ENCODE measurements at places on chromosomes 12 and 14. TPM values are rescaled to one million over a fixed set of nuclear protein-coding genes. Genes with fewer than 3 reads are reported as not detected.
A peak's percentile ranks its signal among the peaks of the same experiment; 100 is the strongest.

GRCh38 chr14:51006781-51007211 lies 62.5 kb upstream of the PYGL start:
- DNase-seq = no peak
- H3K4me3 ChIP-seq = no peak overlapping the region
- H3K36me3 ChIP-seq = no peaks in the 10 kb centered on the region

- no peaks in the 10 kb centered on the region for H3K36me3 ChIP-seq
- H3K27ac ChIP-seq = no peak overlapping the region
- H3K4me3 ChIP-seq = no peak overlapping the region
- DNase-seq = no peak
- H3K27me3 ChIP-seq = no peaks in the 10 kb centered on the region
These were observed 16.9 kb downstream of the BATF start for GRCh38 chr14:75539162-75539560.

BTBD6 gene
- 61.2 TPM for total RNA-seq

- H3K27me3 ChIP-seq = no peaks in the 10 kb centered on the region
- H3K36me3 ChIP-seq = no peaks in the 10 kb centered on the region
- H3K4me1 ChIP-seq = no peaks in the 10 kb centered on the region
- H3K4me3 ChIP-seq = no peak overlapping the region
These were observed 30.3 kb downstream of the PIGH start for GRCh38 chr14:67569651-67570290.

IL22 gene
- total RNA-seq = not detected

INSM2 gene
- total RNA-seq = not detected

KERA gene
- total RNA-seq = not detected

RAD9B gene
- 0.78 TPM for total RNA-seq

DNA sequence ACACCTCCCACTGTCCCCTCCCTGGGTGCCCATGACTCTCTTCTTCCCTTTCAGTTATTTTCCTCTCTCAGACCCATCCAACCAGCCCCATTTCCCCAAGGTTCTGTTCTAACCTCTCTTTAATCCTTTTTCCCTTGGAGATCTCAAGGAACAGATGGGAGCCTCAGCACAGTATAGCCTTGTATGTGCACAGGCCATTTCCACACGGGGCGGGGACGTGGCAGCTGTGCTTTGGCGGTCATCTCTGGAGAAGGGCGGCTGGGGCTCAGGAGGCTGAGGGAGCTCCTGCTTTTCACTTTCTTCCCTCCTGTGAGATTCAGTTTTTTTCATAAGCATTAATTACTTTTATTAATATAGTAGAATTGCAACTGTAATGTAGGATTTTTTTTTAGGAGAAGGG lies 212.2 kb downstream of the ZFP36L1 start:
- H3K36me3 ChIP-seq = no peaks in the 10 kb centered on the region
- DNase-seq = no peak
- no peak overlapping the region for H3K27ac ChIP-seq

DNA sequence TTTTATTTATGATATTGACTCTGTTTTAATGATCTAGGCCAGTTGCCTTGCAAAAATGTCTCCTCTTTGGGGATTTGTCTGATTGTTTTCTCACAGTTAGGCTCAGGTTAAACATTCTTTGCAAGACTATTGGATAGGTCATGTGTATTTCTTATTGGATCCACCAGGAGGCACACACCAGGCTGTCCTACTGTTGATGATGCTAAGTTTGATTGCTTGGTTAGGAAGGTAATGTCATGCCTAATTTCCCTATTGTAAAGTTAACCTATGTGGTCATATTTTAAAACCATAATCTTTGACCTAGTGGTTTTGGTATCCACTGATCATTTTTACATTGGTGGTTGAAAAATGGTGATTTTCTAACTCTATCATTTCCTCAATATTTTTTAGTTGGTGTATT lies 137.1 kb downstream of the BRMS1L start:
- H3K4me1 ChIP-seq = no peaks in the 10 kb centered on the region
- H3K27me3 ChIP-seq = no peaks in the 10 kb centered on the region
- no peak overlapping the region for H3K4me3 ChIP-seq

SOAT2 gene
- total RNA-seq = 0.30 TPM

AQP6 gene
- 0.63 TPM for total RNA-seq

ITGB7 gene
- total RNA-seq = 7.1 TPM

DNA sequence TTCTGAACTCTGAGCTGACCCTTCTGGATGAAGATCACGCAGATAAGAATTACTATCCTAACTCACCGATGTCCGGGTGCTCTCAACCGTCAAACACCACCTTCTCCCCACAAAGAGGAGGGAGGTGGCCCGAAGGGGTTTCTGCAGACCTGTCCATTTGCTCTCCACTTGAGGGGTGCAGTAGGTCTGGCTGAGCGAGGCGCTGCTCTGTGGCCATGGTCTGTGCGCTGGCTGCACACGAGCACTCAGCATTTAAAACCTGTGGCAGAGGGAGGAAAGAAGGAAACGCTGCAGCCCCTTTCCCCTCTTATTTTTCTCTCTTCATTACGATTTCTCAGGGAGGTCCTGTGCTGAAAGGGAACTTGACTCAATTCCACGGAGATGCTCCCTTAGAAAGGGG lies 1.5 kb upstream of the HOXC13 start:
- no peak overlapping the region for H3K27ac ChIP-seq
- peaks cover 5% of the 10 kb centered on the region for H3K4me1 ChIP-seq
- peaks cover 11% of the 10 kb centered on the region for H3K27me3 ChIP-seq
- no peak for DNase-seq
- H3K36me3 ChIP-seq = no peaks in the 10 kb centered on the region

SLC39A5 gene
- total RNA-seq = not detected

HSPB8 gene
- 23.9 TPM for total RNA-seq

- peak overlapping the region; percentile 76 for H3K27ac ChIP-seq
- no peaks in the 10 kb centered on the region for H3K36me3 ChIP-seq
- peaks cover 73% of the 10 kb centered on the region for H3K4me1 ChIP-seq
- H3K27me3 ChIP-seq = no peaks in the 10 kb centered on the region
- no peak for DNase-seq
These were observed 58.7 kb downstream of the ITPK1 start for GRCh38 chr14:93056840-93057585.

GRCh38 chr12:113214895-113215400 lies 6.3 kb upstream of the TPCN1 start:
- H3K27me3 ChIP-seq = no peaks in the 10 kb centered on the region
- no peak overlapping the region for H3K4me3 ChIP-seq
- H3K27ac ChIP-seq = peak overlapping the region; percentile 64
- peak; percentile 86 for DNase-seq

GRCh38 chr12:64560396-64561301 lies 49.6 kb upstream of the RASSF3 start:
- no peaks in the 10 kb centered on the region for H3K27me3 ChIP-seq
- DNase-seq = no peak

DNAH10 gene
- total RNA-seq = not detected

EIF4B gene
- 297 TPM for total RNA-seq

GRCh38 chr14:49677643-49678042 lies 10.4 kb downstream of the POLE2 start:
- H3K27me3 ChIP-seq = no peaks in the 10 kb centered on the region
- no peak overlapping the region for H3K27ac ChIP-seq
- H3K36me3 ChIP-seq = no peaks in the 10 kb centered on the region
- no peak overlapping the region for H3K4me3 ChIP-seq

- no peak overlapping the region for H3K27ac ChIP-seq
- no peaks in the 10 kb centered on the region for H3K27me3 ChIP-seq
- DNase-seq = no peak
- no peaks in the 10 kb centered on the region for H3K4me1 ChIP-seq
- H3K4me3 ChIP-seq = no peak overlapping the region
These were observed 440.7 kb downstream of the CCER1 start for GRCh38 chr12:90514325-90514724.

DNA sequence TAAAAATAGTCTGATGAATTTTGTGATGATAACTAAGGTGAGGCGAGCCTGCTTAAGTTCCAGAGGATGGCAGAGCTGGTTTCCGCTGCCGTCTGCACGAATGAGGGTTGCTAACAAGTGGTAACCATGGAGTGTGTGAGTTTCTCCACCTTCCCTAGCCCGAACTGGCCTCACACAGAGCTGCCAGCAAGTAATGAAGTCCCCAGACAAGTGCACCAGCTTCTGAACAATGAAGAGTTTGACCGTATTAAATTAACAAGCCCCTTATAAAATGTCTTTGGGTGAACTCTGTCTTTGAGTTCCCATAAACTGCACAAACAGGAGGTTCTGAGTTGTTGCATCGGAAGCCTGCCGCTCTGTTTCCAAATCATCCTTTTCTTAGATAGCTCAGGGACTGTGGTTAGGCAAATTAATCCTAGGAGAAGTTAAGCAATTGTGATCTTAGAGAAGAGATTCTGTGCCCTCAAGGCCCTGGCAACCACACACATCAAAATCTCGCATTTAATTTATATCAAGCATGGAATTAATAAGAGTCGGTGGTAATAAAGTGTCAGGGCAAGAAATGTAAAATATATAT lies 274.1 kb upstream of the DAAM1 start:
- no peaks in the 10 kb centered on the region for H3K4me1 ChIP-seq
- no peak overlapping the region for H3K4me3 ChIP-seq
- DNase-seq = no peak
- no peaks in the 10 kb centered on the region for H3K36me3 ChIP-seq
- H3K27me3 ChIP-seq = no peaks in the 10 kb centered on the region
- H3K27ac ChIP-seq = no peak overlapping the region

DNA sequence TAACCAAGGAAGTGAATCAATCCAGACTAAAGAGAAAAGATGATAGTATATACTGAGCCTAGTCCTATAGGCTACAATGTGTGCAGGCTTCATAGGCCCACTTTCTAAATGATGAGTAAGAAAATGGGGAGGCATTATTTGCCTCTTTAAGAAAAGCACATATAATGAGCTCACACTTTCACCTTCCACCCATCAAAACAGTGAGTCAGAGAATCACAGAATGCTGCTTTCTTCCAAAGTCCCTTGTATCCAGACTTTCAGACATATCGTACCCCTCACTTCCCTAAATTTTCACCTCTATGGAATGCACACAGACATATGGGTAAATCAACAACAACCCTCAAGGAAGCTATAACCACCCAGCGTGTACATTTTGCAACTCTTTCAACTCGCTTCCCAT lies 286.4 kb upstream of the PRKD1 start:
- no peaks in the 10 kb centered on the region for H3K36me3 ChIP-seq
- no peaks in the 10 kb centered on the region for H3K4me1 ChIP-seq
- no peak for DNase-seq
- no peaks in the 10 kb centered on the region for H3K27me3 ChIP-seq
- H3K4me3 ChIP-seq = no peak overlapping the region
- no peak overlapping the region for H3K27ac ChIP-seq

DNA sequence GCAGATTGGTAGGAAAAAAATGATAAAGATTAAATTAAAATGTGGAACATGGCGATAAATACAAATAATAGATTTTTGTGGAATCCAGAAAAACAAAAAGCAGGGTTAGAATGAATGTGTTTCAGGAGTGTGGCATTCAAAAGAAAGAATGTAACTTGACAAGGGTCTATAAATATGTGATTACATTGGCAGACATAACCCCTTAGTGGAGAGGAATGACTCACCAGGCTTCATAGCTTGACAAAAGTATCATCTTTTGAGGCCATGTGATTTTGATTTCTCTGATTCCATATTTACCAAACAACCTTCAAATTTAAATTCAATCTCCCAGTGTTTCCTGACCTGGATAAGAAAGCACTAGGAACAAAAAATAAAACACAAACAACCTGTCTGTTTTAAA lies 24.4 kb upstream of the MGST1 start:
- no peak for DNase-seq
- H3K36me3 ChIP-seq = no peaks in the 10 kb centered on the region
- no peak overlapping the region for H3K27ac ChIP-seq
- H3K4me3 ChIP-seq = no peak overlapping the region
- H3K27me3 ChIP-seq = no peaks in the 10 kb centered on the region

SERPINA12 gene
- total RNA-seq = not detected

DNA sequence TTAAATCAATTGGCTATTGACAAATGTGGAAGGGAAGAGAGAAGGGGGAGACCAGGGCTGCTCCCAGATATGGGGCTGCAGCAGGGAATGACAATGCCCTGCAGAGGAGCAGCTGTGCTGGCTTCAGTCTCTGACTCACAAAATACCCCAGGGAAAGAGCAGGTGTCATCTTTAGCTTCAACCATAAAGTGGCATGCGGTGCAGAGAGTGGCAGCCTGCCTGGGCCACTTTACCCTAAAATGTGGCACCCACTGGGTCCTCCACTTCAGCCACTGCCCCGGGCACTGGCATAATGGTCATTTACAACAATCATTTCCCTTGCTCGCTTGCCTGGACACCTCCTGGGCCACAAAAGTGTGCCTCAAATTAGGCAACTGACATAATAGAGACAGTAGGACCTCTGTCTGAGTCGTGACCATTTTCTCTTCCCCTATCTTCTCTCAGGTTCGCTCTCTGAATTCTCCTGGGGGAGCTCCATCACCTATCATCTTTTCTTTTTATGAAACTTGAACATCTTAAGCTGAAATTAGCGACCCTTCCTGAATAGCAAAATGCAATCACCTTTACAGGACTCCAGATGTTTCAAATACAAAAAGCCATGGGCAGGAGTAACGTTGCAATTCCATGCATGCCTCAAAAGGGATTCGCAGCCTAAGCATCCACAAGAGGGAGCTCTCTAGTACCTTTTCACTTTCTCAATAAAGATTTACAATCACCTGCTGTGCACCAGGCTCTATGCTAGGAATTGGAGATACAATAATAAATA lies 179.9 kb upstream of the ATF7IP start:
- H3K36me3 ChIP-seq = no peaks in the 10 kb centered on the region
- no peak overlapping the region for H3K27ac ChIP-seq
- no peak for DNase-seq

- H3K27ac ChIP-seq = no peak overlapping the region
- no peaks in the 10 kb centered on the region for H3K4me1 ChIP-seq
- H3K27me3 ChIP-seq = no peaks in the 10 kb centered on the region
- H3K4me3 ChIP-seq = no peak overlapping the region
These were observed 18.3 kb downstream of the TMEM106C start for GRCh38 chr12:47981496-47982260.

- no peak for DNase-seq
- no peak within 1 kb of the TSS for H3K4me3 ChIP-seq
- peak within 1 kb of the TSS; percentile 25 for H3K27ac ChIP-seq
- no peaks in the 10 kb centered on the region for H3K27me3 ChIP-seq
- peaks cover 15% of the 10 kb centered on the region for H3K4me1 ChIP-seq
- peaks cover 44% of the 10 kb centered on the region for H3K36me3 ChIP-seq
These were observed at the start of gene TC2N for GRCh38 chr14:91867316-91867988. Gene TC2N, minus strand, starts transcription at chr14:91867536. Its CDS starts 53,767 bp downstream, at chr14:91813769.

- H3K27ac ChIP-seq = no peak overlapping the region
- peaks cover 12% of the 10 kb centered on the region for H3K4me1 ChIP-seq
- peaks cover 49% of the 10 kb centered on the region for H3K27me3 ChIP-seq
- H3K4me3 ChIP-seq = peak overlapping the region; percentile 56
These were observed 899 bp upstream of the KCNH3 start for GRCh38 chr12:49537752-49538509.

FLRT2 gene
- total RNA-seq = 109 TPM

ZFP36L1 gene
- 298 TPM for total RNA-seq

Data from tibial nerve (tissue), 4 donors.